ENCODE measurements at places on chromosomes 16 and 17.
A peak's percentile ranks its signal among the peaks of the same experiment; 100 is the strongest.

- no peak for DNase-seq
Observed at GRCh38 chr17:78137392-78138203, 7.0 kb downstream of the TMC8 start.

GRCh38 chr17:73855720-73856333 is 211.6 kb upstream of the SDK2 start:
- no peak for DNase-seq

DNA sequence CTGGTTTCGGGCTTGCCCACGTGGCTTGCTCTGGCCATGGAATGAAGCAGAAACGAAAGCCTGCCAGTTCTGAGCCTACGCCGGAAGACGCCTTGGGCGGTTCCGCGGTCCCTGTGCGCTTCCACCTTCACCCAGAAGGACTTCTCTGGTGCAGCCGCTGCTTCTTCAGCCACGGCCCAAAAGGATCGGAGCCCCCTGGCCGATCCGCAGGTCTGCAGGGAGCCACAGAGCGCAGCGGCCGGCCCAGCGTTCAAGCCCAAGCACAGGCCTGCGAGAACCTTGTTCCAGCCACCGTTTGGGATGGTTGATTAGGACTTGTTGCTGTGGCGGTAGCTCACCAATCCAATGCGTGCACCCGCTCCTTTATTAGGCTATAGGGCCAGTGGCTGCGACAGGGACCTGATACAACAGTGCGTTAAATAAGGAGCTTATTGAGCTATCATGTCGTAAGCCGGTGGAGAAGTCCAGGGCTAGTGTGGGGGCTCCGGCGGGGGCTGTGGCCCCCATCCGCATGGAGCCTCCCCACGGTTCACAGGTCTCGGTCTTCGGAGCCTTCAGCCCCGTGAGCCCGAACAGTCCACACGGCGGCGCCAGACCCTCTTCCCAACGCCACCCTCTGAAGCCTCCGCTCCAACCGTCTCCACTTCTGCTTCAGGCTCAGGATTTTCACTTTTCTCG is 10.2 kb upstream of the MPP2 start:
- no peak for DNase-seq

DNA sequence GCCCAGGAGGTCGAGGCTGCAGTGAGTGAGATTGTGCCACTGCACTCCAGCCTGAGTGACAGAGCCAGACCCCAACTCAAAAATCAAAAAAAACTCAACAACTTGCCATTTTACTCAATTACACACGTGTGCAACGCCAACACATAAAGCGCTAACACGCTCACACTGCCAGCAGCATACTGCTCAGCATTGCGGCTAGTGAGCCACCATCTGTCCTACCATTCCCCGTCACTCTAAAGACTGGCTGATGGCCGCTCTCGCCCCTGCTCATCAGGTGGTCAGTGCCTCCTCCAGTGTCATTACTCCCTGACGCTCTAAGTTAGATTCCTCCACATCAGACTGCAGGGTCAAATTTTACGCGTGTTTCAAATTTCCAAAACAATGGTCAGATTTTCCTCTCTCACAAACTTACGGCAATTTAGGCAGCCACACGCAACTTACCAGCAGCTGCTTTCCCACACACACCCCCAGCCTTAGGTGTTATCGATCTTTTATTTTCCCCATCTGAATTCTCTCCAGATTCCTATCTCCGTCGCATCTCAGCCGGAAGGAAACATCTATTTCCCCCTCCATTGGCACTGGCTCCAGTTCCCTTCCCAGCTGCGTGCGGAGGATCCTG is 240.8 kb downstream of the C16orf95 start:
- DNase-seq: no peak

- no peak for DNase-seq
Observed at GRCh38 chr16:84774810-84775209, 45.0 kb upstream of the CRISPLD2 start.

DNA sequence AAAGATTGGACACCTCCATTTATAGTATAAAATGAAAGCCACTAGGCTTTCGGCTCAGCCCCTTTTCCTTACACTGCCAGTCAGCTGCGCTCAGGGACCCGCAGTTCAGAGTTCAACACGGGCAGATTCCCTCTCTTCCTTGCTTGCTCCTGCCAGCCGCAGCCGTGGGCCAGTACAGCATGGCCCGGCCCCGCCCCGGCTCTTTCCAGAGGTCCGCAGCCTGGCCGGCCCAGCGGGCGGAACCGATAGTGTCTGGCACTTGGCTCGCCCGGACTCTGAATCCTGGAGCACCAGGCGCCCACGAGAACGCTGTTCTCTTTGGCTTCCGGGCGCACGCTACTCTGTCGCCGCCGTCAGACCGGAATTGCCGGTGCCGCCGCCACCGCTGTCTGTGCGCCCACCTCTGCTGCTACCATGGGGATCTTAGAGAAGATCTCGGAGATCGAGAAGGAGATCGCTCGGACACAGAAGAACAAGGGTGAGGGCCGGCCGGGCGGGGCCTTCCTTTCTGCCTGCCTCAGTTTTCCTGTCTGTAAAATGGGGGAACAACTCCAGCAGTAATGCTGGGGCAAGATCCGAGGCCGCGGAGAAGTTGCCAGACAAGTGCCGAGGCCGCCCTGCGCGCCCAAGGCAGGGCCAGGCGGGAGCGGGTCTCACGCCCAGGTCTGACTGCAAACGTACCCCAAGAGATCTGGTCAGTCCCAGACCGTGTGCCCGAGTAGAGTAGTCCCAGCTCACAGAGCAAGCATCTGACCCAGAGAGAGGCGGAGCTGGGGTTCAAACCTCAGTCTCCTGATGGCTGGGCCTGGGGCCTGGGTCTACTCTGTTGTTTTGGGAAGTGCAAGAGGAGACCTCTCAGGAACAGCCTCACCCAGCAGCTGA is at the start of gene DRG2:
TSS of gene DRG2 (plus strand) at position 339 of the 882 bp plus-strand sequence. CDS start at position 415, 76 bp downstream.
- peak; percentile 76 for DNase-seq

All from stimulated activated CD8-positive, alpha-beta memory T cell treated with anti-CD3 and anti-CD28 coated beads, Interleukin-7, amount 100 ng/mL, for 48 hours (primary cell).